ENCODE measurements at places on chromosomes 5 and 9. TPM values are rescaled to one million over a fixed set of nuclear protein-coding genes. Genes with fewer than 3 reads are reported as not detected.

The SPATA31A3 gene
- not detected for total RNA-seq

The LECT2 gene
- total RNA-seq, result not detected

The SPINK4 gene
- total RNA-seq, result not detected

The RIC1 gene
- 54.0 TPM for total RNA-seq

The RNF224 gene
- total RNA-seq, result not detected

The C7 gene
- total RNA-seq, result 7.5 TPM

The PCDHGA10 gene
- 15.6 TPM for total RNA-seq

The NMUR2 gene
- total RNA-seq, result 0.22 TPM

All from camera-type eye (tissue), 1 donor.